CD4-positive, alpha-beta T cell treated with Interleukin-21 for 1 hour (primary cell): ENCODE measurements at places on chromosomes 13 and 19.

- no peak for DNase-seq
Measured at GRCh38 chr19:38061294-38061693, 154.3 kb downstream of the SIPA1L3 start.

DNA sequence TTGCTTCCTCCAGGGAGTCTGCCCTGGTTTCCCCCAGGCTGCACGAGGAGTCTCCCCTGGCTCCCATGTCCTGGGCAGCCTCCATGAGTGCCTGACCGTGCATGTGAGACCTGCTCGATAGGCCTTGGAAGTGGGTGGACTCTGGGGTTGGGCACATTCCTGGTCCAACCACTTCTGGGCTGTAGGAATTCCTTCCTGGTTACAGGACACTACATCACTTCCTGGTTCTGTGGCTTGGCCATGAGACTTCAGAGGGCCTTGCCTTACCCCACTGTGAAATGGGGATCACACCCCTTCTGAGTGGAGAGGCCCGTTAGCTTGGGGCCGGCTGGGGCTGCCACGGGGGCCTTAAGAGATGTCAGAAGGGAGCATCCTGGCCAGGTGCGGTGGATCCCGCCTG is 4.0 kb upstream of the ZNF628 start:
- DNase-seq: no peak

GRCh38 chr13:93744033-93744432 is 517.4 kb downstream of the GPC6 start:
- no peak for DNase-seq

- no peak for DNase-seq
Measured at GRCh38 chr19:3684817-3685410, 15.4 kb downstream of the PIP5K1C start.

DNA sequence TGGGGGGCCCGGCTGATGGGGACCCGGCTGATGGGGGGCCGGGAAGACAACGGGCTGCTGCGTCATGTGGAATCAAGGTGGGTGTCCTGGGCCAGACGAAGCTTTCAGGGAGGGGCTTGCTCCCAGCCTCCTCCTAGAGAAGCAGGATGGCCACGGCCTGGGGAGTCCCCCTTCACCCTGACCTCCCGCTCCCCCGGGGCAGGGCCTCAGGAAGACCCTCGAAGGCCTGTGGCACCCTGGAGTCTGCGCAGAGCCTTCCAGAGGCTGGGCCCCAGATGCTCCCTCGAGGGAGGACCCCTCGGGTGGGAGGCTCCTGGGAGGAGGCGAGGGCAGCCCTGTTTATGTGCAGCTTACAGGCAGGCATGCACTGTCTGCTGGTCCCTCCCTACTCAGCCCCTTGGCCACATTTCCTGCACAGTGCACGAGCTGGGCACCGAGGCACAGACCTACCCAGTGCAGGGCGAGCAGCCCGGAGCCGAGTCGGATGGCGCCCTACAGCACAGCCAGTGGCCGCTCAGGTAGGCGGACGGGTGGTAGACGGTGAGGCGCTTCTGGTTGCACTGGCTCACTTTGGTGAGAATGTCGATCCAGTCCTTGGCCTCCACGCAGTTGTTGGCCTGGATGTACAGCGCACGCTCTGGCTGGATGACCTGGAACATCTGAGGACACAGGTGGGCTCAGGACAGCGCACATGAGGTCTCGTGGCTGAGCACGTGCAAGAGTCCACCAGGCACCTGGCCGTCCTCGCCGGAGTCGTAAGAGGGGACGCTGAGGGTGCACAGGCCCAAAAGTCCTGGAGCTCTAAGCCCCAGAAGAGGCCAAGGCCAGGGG is 22.4 kb upstream of the C13orf46 start:
- no peak for DNase-seq

DNA sequence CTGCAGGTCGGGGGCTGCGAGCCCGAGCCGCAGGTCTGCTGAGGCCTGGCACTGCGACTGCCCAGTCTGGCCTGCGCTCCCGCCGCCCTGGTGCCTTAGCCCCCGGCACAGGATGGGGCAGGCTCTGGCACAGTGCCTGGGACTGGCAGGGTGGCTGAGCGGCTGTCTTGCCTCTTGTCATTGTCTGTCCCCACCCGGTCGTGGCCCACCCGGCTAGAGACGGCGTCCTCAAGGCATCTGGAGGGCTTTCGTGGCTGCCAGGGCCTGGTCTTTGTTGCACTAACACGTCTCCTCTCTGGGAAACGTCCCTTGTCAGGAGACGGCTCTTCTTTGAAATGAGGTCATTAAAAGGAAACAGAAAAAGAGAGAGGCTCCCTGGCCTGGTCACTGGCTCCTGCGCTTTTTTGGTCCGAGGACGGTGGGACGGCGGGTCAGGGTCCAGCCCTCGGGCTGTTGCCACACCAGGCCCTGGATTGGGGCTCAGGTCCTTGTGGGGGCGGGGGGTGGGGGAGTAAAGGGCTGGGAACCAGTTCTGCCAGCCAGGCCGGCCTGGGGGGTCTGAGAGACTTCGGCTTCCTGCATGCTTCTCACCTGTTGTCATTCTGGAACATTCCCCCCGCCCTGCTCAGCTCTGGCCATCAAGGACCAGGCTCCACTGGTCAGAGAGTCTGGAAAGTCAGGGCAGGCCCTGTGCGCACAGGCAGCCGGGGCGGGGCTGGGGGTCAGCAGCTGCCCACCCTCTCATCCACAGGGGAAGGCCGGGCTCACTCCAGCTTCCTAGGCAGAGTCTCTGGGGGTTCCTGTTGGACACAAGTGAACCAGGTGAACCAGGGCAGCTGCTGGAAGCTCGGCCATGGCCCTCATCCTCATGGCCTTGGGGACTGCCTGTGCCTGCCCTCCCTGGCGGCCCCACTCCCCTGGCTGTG is 6.2 kb upstream of the ZNF554 start:
- no peak for DNase-seq

- no peak for DNase-seq
Measured at GRCh38 chr13:66837246-66837645, 392.9 kb downstream of the PCDH9 start.

- DNase-seq: peak; percentile 70
Measured at GRCh38 chr19:46746281-46747057, at the start of gene STRN4. Gene STRN4 (minus strand): TSS chr19:46746450. CDS start chr19:46746430, 20 bp downstream.

DNA sequence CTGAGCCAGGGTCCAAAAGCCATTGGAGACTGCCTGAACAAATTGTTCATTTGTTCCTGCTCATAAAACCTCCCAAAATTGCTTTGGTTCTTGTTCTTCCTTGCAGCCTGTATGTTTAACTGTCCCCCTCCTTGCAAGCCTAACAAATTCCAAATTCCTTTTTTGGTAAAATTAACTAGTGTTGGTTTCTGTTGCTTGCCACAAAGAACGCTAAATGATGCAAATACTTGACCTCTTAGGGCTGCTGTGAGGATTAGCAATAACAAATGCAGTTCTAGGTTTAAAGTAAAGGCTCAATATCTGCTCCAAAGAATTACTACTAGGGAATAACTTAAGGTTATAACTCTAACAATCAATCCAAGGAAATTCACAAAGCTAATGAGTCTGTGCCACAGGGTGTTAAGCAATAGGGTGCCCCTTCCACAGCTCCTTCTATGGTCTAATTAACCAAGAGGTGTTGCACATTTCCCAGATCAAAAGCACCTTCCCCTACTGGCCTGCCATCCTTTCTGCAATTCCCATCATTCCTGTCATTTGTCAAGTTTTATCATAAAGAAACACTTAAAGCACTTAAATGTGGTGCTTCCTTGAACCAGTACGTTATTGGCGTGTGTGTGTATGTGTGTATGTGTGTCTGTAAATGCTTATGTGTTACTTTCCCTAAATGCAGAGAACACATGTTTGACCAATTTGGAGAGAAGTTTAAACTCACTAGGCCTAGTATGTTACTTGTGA is 110.2 kb downstream of the RAP2A start:
- DNase-seq: no peak

- peak; percentile 96 for DNase-seq
Measured at GRCh38 chr19:17747205-17748098, 3.8 kb upstream of the FCHO1 start.

GRCh38 chr13:72186730-72187422 is 319.9 kb upstream of the DACH1 start:
- no peak for DNase-seq

DNA sequence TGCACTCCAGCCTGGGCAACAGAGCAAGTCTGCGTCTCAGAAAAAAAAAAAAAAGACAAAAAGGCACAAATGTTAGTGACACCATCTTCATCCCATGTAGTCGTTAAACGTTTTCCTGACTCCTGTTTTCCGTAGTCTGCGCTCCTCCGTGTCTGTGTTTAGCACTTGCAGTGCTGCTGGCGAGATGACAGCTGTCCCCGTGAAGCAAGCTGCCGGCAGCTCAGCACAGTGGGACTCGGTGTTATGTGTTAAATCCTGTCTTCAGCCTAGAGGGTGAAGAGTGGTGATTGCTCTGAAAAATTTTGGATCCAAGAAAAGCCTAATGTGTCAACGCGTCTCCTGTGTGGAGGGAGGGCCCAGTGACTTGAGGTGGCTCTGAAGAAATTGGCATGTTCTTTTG is 18.4 kb downstream of the UBXN6 start:
- DNase-seq: no peak

- DNase-seq: no peak
Measured at GRCh38 chr19:24048261-24048660, 38.7 kb upstream of the ZNF254 start.

GRCh38 chr13:28320884-28321574 is 173.9 kb downstream of the FLT1 start:
- DNase-seq: no peak

DNA sequence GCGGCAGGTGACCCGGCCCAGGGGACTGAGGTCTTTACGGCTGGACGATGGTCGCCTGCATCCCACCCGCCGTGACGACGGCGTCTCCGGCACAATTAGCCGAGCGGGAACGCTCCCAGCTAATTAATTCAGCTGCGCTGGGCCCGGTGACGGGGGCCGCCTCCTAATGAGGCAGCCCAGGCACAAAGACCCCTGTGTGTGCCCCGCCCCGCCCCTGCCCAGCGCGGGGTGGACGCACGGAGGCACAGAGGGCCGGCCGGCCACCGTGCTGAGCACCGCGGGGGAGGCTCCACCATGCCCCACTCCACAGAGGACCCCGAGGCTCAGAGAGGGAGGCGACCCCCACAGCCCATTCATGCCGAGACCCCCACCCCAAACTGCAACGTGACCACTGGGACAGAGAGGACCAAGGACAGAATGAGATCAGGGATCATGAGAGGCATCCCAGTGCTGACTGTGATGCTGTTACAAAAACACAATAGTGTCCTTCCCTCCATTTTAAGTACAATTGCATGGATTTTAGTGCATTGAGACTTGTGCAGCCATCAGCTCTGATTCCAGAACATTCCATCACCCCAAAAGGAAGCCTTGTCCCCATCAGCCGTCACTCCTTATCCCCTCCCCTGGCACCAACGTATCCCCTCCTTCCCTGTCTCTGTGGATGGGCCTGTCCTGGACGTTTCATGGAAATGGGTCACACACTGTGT is 17.0 kb downstream of the EFNA2 start:
- no peak for DNase-seq

- DNase-seq: no peak
Measured at GRCh38 chr13:48006396-48006795, 5.3 kb upstream of the SUCLA2 start.

DNA sequence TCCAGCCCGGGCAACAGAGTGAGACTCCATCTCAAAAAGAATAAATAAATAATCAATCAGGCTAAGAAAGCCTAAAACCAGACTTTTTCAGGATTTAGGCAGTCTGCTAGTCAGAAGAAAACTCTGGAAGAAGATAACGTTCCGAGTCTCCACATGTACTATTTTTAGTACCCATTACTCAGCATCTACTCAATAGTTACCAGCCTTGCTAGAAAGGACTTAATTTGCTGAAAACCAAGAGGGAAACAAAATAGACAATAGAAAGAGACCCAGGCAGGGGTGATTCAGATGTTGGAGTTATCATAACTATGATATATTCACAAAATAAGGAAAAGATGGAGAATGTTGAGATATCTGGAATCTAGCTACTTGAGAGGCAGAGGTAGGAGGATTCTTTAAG is 3.6 kb upstream of the LIN7B start:
- no peak for DNase-seq

- DNase-seq: no peak
Measured at GRCh38 chr19:1214862-1215731, 9.5 kb downstream of the STK11 start.

DNA sequence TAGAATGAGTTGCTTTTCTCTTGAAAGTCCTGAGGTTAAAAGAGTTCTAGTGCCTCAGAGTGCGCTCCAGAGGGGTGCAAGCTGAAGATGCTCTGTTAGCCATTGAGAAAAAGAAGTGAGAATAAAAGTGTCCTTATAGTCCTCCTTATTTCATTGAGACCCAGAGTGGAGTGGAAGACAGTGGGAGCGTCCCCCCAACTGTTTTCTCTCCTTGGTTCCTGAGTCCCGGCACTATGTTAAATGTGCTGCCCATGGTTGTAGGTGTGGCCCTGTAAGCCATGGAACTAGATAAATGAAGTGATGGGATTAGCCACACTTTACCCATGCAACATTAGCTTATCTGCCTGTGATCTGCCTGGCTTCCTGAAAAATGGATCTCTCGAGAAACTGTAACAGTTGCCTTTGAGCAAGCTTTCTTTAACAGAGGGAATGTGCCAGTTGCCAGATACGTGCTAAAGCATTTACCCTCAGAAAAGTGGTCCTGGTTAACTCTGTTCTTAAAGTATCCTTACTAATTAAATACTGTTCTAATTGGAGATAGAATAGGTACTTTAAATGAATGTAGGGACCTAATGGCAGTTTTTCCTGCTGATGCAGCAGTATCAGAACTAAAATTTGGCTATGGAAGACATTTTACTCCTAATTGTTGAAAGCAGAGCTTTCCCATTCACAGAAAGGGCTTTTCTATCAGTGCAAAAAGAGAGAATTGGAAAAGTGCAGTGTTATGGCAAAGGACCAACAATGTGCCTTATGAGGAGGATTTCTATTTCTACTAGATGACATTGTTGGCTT is 21.4 kb upstream of the PSG9 start:
- peak; percentile 14 for DNase-seq

- DNase-seq: no peak
Measured at GRCh38 chr13:108859197-108860012, 230.0 kb downstream of the MYO16 start.
